ENCODE measurements at places on chromosomes 16 and 17.
A peak's percentile ranks its signal among the peaks of the same experiment; 100 is the strongest.

GRCh38 chr16:19186408-19186807, 18.4 kb downstream of the SYT17 start:
- DNase-seq, result no peak

GRCh38 chr17:80660527-80661198, 116.0 kb downstream of the RPTOR start:
- no peak for DNase-seq

- DNase-seq, result no peak
These were observed 153.4 kb upstream of the SDK2 start for GRCh38 chr17:73797594-73798110.

- DNase-seq, result no peak
These were observed 4.2 kb downstream of the TTC19 start for GRCh38 chr17:16003841-16004240.

- no peak for DNase-seq
These were observed 1.3 kb upstream of the MTSS2 start for GRCh38 chr16:70687102-70687511.

- no peak for DNase-seq
These were observed at the start of gene EFNB3 for GRCh38 chr17:7704601-7705268. Gene EFNB3, plus strand, starts transcription at chr17:7705202. Its CDS starts 397 bp downstream, at chr17:7705599.

DNA sequence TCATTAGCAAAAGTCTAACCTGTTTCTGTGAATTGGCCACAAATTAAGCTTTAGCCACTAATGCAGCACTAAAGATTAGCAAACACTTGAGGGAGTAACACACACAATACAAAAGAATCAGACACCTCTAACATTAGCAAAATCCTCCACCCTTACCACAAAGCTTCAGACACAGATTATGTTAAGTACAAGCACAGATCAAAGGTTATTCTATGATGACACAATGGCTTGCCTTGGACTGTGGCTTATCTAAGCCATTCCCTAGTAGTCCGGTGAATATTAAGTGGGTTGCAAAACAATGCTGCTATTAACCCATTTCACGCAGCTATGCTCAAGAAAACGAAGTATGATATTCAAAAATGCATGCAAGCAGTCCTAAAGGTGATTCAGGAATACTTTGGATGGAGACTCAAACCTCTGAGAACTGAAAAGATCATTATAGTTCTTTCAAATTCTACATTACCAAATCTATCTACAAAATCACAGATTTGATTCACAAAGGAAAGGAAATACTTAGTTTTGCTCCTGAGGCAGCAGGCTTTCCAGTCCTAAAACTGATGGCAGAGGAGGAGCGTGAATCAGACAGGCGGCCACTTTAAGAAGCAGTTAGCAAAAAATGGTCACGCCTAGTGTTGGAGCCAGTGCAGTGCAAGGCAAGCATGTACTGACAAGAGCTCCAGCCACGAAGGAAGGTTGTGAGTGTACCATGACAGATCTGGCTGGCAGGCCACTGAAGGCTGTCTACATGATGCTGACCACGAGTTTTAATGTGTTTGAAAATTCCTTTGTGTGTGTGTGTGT, 67.2 kb downstream of the PARN start:
- no peak for DNase-seq

- no peak for DNase-seq
These were observed 2.6 kb downstream of the SHBG start for GRCh38 chr17:7632492-7632894.

- DNase-seq, result peak; percentile 33
These were observed 690 bp downstream of the PITPNC1 start for GRCh38 chr17:67377488-67378453.

DNA sequence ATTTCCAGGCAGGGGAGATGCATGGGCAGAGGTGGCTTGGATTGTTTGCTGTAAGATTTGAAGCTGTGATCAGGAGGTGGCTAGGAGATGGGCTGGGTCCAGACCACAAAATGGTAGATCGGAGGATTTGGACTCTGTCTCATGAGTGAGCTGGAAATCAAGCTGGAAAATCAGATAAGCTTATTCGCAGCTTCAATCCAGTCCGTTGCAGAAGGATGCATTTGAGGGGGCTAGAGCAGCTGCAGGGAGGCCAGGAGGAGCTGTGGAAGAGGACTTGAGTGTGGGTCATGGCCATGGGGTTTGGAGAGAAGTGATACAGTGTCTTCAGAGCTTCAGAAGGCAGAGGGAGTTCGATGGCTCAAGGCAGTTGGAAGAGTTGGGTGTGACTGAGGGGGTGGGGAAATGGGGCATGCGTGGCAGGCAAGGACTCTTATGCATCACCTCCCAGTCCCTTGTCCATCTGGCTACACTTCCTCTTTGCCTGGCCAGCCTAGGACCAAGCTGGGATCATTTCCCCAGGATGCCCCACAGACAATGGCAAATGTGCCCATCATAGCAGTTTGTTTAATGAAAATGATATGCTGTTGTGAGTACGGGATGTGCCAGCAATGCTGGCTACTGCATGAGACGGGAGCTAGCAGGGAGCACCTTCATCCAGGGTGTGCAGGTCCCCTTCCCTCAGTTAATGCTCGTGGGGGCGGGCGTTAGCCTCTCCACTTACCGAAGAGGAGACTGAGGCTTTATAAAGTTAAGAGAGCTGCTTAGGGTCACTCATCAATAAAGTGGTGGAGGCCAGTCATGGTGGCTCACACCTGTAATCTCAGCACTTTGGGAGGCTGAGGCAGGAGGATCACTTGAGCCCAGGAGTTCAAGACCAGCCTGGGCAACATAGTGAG, 20.6 kb downstream of the QPRT start:
- DNase-seq, result no peak

DNA sequence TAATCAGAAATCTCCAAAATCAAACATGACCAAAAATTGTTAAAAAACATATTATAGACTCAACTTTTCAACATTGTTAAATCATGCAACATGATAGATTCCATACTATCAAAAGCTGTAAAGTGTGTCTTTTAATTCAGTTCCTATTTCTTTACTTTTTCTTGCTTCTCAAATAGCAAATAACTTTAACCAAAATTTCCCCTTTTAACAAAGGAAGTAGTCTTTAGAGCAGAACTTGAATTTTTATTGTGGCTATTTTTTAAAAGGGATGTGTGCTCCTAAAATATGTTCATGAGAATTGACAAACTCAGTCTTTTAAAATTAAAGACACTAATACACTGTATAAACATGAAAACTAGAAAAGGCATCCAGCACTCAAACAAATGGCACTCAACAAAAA, 49.1 kb downstream of the SPAG9 start:
- DNase-seq, result no peak

DNA sequence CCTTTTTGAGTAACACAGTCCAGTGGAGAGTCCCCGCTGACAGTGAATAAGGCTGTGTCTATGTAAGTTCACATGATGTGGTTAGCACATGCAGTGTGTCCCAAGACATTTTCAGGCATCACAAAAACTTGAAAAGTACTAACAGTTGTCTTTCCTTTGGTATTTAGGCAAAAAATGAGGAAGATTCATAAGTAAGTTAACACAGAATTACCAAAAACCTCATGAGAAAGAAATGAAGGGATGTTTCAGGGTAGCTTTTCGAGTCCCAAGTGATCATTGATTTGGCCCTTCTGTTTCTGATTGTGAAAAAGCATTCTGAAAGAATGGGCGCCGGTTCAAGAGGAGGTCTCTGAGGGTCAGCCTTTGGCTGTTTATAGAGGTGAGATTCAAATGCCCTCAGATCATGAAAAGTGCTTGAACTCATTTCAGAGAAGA, 529 bp upstream of the ASPA start:
- no peak for DNase-seq

- no peak for DNase-seq
These were observed 263.5 kb downstream of the ENGASE start for GRCh38 chr17:79338152-79338551.

DNA sequence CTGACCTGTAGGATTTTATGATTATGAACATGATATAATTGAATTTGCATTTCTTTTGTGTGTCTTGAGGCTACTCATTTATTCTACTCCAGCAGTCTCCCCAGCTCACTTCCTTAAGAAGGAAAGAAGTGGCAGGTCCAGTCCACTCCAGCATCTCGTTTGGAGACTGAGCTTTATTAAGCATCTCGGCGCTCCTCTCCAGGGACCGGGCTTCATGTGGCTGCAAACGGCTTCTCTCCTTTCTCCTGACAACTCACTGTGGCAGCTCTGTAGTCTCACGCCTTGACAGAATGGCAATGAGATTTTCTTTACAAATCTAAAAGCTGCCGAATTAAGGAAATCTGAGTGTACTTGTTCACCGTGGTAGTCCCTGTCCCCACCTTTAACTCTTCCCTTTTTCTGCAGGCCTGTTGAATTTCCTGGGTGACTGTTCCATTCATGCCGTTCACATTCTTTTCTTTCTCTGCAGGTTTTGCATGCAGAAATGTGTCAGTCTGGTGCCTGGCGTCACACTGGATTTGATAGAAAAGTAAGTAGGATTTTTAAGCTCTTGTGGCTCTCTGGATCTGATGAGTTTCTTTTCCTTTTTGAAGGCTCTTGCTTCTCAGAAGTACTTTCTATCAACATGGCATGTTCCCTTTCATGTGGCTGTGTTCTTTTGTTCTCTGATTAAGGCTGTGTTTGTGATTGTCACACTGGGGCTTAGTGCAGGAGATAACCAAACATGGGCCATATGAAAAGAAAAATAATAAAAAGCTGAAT, 200.5 kb upstream of the CHMP6 start:
- no peak for DNase-seq

DNA sequence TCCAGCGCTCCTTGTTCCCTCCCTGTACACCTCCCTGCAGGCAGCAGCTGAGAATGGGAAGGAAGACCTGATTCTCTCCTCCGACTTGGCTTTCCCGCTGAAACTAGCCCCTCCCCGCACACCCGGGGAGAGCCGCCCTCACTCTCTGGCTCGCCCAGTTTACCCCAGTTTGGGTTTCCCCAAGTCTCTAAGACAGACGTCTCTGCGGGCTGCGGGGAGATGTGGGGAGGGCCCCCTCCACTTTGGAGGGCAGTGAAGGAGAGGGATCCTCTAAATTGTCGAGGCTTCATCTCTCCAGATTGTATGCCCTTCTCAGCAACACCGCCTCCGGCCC, 797 bp downstream of the GRB7 start:
- DNase-seq, result no peak

DNA sequence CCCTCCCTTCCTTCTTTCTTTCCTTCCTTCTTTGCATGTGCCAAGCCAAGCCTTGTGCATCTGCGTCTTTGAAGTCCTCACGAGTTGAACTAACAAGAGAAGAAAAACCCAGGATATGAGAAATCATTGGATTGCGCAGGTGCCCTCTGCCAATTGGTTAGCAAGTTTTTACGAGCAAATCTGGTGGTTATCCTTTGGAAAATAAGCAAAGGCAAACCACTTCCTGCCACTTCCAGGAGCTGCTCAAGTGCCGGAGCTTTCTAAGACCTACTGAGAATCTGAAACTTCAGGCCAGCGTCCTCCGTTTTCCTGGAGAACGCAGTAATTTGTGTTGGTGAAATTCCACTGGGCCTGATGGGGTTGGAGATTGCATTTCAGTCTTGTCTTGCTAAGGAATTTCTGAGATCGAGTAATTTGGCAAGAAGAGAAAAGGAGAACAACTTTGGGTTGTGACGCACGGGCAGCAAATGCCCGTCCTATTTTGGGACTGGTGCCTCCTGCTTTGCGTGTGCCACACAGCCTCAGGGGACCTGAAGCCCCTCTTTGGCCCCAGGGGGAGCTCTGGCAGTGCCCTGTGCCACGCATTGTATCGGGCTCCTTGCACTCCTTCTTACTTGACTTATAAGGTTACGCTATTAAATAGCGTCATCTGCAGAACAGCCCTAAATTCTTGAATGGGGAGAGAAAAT, 56.4 kb downstream of the CMIP start:
- DNase-seq, result no peak

DNA sequence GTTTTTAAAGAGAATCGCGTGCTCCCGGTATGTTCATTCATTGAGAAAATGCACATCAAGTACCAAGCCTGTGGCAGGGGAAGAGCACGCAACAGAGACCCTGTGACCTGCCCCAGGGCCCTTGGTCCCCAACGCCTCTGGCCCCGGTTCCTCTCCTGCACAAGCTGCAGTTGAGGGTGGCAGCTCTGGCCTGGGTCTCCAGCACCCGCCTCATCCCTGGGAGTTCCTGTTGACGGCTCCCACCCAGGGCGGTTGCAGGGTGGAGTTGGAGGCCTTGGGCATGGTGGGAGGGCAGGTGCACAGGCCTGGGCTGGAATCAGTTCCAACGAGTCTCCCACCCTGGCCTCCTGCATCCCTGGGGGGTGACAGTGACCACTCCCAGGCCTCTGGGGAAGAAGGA, 5.0 kb downstream of the NECAB2 start:
- DNase-seq, result no peak

DNA sequence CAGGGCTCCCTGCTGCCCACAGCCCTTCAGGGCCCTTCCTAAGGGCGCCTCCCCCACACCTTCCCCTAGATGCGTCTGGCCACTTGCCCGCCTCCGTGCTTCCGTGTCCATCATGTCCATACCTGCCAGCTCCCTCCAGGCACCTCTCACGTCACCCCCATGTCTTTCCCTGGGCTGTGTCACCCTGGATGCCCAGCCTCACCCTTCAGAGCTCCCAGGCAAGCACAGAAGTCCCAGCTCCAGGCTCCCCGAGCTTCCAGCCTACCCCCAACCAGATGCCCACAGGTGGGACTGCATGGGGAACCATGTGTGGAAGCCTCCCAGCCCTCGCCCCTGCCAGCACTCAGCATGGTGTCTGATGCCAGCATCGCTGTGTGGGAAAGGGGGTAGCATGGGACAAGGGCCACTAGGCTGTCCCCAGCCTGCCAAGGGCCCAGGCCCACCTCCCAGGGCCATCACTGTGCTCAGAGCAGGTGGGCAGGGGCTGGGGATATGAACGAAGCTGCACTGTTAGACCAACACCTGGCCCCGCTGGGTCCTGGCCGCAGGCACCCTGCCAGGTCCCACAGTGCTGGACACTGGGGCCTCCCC, 1.9 kb upstream of the AXIN1 start:
- no peak for DNase-seq

- peak; percentile 97 for DNase-seq
These were observed 27.8 kb upstream of the ST6GALNAC1 start for GRCh38 chr17:76671123-76671911.

GRCh38 chr16:77290451-77291115, 91.4 kb downstream of the SYCE1L start:
- DNase-seq, result no peak

DNA sequence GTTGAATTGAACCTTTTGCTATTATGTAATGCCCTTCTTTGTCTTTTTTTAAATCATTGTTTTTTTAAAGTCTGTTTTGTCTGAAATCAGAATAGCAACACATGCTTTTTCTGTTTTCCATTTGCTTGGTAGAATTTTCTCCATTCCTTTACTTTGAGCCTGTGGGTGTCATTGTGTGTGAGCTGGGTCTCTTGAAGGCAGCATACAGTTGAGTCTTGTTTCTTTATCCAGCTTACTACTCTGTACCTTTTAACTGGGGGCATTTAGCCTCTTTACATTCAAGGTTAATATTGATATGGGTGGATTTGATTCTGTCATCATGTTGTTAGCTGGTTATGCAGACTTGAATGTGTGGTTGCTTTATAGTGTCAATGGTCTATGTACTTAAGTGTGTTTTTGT, 292.0 kb downstream of the MAP2K4 start:
- no peak for DNase-seq

DNA sequence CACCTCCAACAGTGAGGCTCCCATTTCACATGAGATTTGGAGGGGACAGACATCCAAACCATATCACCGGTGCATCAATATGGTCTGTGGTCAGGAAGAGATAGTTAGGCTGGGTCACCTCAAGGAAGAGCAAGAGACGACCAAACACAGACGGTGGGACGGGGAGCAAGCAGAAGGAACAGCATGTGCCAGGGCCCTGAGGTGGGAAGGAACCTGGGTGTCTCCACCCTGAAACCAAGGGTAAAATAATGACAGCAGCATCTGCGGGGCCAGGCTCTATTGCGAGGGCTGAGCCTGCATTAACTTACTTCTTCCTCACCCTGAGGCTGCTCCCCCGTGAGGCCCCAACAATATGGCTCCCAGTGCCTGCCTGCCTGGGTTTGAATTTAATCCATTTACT, 8.9 kb upstream of the PRSS21 start:
- no peak for DNase-seq

- DNase-seq, result no peak
These were observed 5.1 kb downstream of the RNF112 start for GRCh38 chr17:19415806-19416775.

Data from stimulated activated CD4-positive, alpha-beta T cell treated with anti-CD3 and anti-CD28 coated beads, Interleukin-1b, Interleukin-23, amount 100 ng/mL, for 1 hour (primary cell).